Activated naive CD8-positive, alpha-beta T cell treated with anti-CD3 and anti-CD28 coated beads, Interleukin-2, amount 10 ng/mL, durations not matched to agents 7 days and 5 days (primary cell): ENCODE measurements at places on chromosomes 6 and 20. TPM values are rescaled to one million over a fixed set of nuclear protein-coding genes. Genes with fewer than 3 reads are reported as not detected.

GRCh38 chr6:169498916-169499513 lies 202.8 kb downstream of the WDR27 start:
- no peak overlapping the region for H3K27ac ChIP-seq
- peaks cover 6% of the 10 kb centered on the region for H3K27me3 ChIP-seq
- no peak for DNase-seq
- H3K4me1 ChIP-seq = no peaks in the 10 kb centered on the region
- H3K4me3 ChIP-seq = no peak overlapping the region

GRCh38 chr20:58308680-58309527 lies 611 bp upstream of the RAB22A start:
- DNase-seq = peak; percentile 42
- peak overlapping the region; percentile 85 for H3K4me3 ChIP-seq
- H3K4me1 ChIP-seq = peaks cover 41% of the 10 kb centered on the region
- H3K27me3 ChIP-seq = no peaks in the 10 kb centered on the region
- H3K36me3 ChIP-seq = peaks cover 17% of the 10 kb centered on the region

DNA sequence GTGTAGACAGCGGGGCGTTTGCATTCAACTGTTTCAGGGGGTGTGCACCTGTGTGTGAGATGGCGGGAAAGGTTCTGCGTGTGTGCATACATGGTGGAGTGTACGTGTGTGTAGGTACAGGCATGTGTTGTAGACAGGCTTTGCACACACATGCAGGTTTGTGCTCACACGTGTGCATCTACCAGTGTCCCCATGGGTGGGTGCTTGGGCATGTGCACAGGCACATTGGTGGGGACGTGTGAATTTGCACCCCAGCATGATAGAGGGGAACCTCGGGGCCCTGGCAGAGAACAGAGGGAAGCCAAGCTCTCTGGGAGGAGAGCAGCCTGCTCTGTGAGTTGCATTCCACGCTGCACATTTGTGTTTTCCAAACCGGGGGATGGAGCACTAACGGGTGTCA lies 250.2 kb downstream of the PREX1 start:
- H3K36me3 ChIP-seq = no peaks in the 10 kb centered on the region
- no peak overlapping the region for H3K27ac ChIP-seq
- no peak for DNase-seq
- H3K4me1 ChIP-seq = no peaks in the 10 kb centered on the region

GRCh38 chr6:133951881-133952814 lies 876 bp upstream of the TBPL1 start:
- peaks cover 6% of the 10 kb centered on the region for H3K36me3 ChIP-seq
- no peaks in the 10 kb centered on the region for H3K27me3 ChIP-seq
- H3K4me3 ChIP-seq = peak overlapping the region; percentile 88
- peak; percentile 57 for DNase-seq
- H3K27ac ChIP-seq = peak overlapping the region; percentile 85
- peaks cover 26% of the 10 kb centered on the region for H3K4me1 ChIP-seq

DNA sequence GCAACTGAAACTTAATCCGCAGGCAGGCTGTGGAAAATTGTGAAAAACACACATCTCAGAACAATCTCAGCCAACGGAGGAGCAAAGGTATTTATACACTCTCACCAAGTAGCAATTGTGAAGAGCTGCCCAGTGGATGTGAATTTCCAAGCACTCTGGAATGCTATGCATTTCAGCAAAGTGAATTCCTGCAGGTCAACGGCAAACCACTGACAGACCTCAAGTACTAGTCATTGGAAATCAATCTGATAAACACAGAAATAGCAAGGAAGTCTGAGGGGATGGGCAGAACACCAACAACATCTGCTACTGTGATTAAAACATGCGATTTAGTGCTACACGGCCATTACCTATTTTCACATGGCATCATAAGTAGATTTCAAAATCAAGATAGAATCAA lies 429.1 kb downstream of the HTR1B start:
- no peaks in the 10 kb centered on the region for H3K27me3 ChIP-seq
- no peak for DNase-seq
- no peaks in the 10 kb centered on the region for H3K4me1 ChIP-seq
- no peaks in the 10 kb centered on the region for H3K36me3 ChIP-seq
- H3K4me3 ChIP-seq = no peak overlapping the region

- peaks cover 32% of the 10 kb centered on the region for H3K4me1 ChIP-seq
- peak overlapping the region; percentile 93 for H3K4me3 ChIP-seq
- no peaks in the 10 kb centered on the region for H3K27me3 ChIP-seq
- H3K36me3 ChIP-seq = peaks cover 12% of the 10 kb centered on the region
- no peak for DNase-seq
Measured at GRCh38 chr6:17705428-17705777, 1.3 kb downstream of the NUP153 start.

DNA sequence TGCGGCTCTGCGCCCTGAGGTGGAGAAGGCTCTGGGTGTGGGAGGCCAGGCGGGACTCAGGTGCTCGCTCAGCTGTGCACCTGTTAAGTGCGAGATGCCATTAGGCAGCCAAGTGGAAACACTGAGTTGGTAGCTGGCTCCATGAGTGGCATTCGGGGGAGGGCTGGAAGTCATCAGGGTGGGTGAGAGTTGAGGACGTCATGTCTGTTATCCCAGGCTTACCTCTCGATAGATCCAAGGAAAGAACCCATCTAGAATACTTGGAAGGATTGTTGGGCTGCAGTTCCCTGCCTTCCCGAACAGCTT lies 41.3 kb downstream of the TAF8 start:
- no peak for DNase-seq
- H3K27me3 ChIP-seq = no peaks in the 10 kb centered on the region
- H3K4me1 ChIP-seq = no peaks in the 10 kb centered on the region
- H3K36me3 ChIP-seq = no peaks in the 10 kb centered on the region
- H3K27ac ChIP-seq = no peak overlapping the region

DNA sequence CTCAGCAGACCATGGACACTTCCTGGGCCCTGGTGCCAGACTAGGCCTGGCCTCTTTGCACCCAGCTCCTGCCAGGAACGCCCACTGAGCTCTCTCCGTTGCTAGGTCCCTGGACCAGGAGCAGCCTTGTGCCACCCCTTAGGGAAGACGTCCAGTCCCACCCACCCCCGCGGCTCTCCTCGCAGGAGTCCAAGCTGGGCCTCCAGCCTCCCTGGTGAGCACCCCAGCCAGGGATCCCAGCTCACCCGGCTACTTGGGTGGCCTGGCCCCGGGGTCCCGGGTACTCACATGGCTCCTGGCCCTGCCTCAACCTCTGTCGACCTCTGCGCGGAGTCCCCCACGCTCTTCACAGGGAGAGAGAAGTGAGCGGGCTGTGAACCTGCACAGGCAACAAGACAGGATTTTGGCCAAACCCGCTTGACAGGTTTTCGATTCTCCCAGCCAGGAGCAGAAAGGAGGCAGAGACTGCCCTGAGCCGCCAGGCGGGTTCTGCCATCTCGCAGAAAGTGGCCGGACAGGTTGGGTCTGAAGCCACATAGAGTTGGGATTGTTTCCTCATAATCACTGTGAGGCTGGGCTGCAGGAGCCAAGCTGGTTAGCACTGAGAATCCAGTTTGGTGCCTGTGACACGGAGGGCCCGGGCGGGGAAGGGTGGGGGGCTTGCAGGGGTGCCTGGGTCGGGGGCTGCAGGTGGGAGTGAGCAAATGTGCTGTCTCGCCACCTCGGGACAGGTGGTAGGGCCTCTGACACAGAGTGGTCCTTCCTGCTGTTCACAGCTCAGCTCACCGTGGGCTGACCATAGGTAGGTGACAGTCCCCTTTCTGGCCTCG lies at the start of gene RBBP8NL:
Gene RBBP8NL (minus strand): TSS at position 368 of the 830 bp plus-strand sequence. CDS start 7,892 bp downstream, outside the sequence.
- no peaks in the 10 kb centered on the region for H3K36me3 ChIP-seq
- H3K4me3 ChIP-seq = no peak within 1 kb of the TSS
- no peak for DNase-seq
- no peaks in the 10 kb centered on the region for H3K4me1 ChIP-seq
- H3K27me3 ChIP-seq = no peaks in the 10 kb centered on the region

DNA sequence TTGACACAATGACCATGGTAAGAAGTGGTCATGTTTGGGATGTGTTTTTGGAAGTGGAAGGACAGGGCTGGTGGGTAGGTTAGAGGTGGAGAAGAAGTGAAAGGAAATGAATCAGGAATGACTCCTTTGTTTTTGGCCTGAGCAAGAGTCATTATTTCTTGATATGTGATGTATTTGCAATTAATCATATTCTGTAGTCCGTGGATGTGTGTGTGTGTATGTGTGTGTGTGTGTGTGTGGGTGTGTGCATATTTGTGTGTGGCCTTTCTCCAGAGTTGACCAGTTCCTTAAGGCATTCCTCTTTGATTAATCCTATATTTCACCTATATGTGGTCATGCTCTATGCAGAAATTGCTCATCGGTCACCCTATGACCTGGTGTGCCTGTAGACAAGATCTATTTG lies 130.7 kb downstream of the UTRN start:
- peaks cover 28% of the 10 kb centered on the region for H3K4me1 ChIP-seq
- no peaks in the 10 kb centered on the region for H3K27me3 ChIP-seq
- H3K36me3 ChIP-seq = peaks cover 22% of the 10 kb centered on the region
- peak overlapping the region; percentile 2 for H3K27ac ChIP-seq
- no peak for DNase-seq

- peaks cover 33% of the 10 kb centered on the region for H3K4me1 ChIP-seq
- H3K27ac ChIP-seq = peak overlapping the region; percentile 82
- peaks cover 37% of the 10 kb centered on the region for H3K36me3 ChIP-seq
- H3K27me3 ChIP-seq = no peaks in the 10 kb centered on the region
- peak overlapping the region; percentile 45 for H3K4me3 ChIP-seq
Measured at GRCh38 chr6:142784344-142784743, 160.6 kb downstream of the HIVEP2 start.

DNA sequence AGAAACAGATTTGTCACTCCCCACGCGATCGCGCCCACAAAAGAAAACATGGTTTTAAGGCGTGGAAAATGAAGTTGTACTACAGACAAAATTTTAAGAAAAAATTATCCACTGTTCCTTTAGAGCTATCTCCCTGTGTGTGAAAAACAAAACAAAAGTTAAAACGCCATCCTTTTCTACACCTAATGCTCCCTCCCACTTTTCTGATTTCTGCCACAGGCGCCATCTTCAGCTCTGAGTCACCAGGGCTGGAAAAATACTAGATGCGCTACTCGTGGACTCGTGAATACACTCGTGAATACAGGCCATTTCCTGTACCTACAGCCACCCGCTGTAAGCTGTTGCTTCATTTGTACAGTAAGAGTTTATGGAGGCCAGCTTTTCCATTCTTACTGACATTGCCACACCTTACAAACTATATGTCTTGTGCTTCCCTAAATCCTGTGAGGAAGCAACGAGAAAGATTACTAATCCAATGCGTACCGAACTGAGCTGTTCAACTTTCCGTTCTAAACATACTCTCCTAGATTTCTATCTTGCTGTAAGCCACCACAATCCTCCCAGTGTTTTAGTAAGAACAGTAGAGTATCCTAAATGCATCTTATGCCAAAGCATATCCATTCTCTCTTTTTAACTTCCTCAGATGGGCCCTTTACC lies 773 bp upstream of the AHI1 start:
- H3K36me3 ChIP-seq = peaks cover 7% of the 10 kb centered on the region
- H3K4me1 ChIP-seq = peaks cover 10% of the 10 kb centered on the region
- no peak overlapping the region for H3K27ac ChIP-seq
- DNase-seq = peak; percentile 42
- no peaks in the 10 kb centered on the region for H3K27me3 ChIP-seq
- no peak overlapping the region for H3K4me3 ChIP-seq

GRCh38 chr6:25311331-25311840 lies 32.2 kb downstream of the CARMIL1 start:
- peaks cover 4% of the 10 kb centered on the region for H3K4me1 ChIP-seq
- peaks cover 3% of the 10 kb centered on the region for H3K36me3 ChIP-seq
- H3K4me3 ChIP-seq = no peak overlapping the region
- no peak for DNase-seq
- H3K27me3 ChIP-seq = no peaks in the 10 kb centered on the region

DNA sequence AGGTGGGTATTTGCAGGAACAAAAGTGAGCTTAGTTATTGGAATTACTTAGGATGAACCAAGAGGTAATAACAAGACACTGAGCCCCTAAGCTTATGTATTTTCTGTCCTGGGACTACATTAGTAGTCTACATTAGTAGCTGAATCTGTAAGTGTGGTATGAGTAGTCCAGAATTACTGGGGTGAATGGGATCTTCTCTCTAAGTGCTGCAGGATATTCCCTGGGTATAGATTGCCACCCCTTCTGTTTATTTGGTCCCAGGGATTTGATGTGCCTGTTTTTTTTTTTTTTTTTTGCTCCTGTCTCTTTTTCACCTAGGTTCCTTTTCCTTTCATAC lies 5.9 kb downstream of the CD2AP start:
- H3K4me3 ChIP-seq = peak overlapping the region; percentile 18
- DNase-seq = no peak
- H3K4me1 ChIP-seq = peaks cover 45% of the 10 kb centered on the region

- no peak overlapping the region for H3K4me3 ChIP-seq
- H3K27ac ChIP-seq = no peak overlapping the region
- peaks cover 10% of the 10 kb centered on the region for H3K4me1 ChIP-seq
- no peak for DNase-seq
- H3K36me3 ChIP-seq = peaks cover 50% of the 10 kb centered on the region
Measured at GRCh38 chr6:44951253-44951747, 376.8 kb upstream of the RUNX2 start.

GRCh38 chr6:76677017-76677416 lies 604.6 kb upstream of the IMPG1 start:
- no peaks in the 10 kb centered on the region for H3K27me3 ChIP-seq
- H3K4me1 ChIP-seq = no peaks in the 10 kb centered on the region
- H3K4me3 ChIP-seq = no peak overlapping the region
- H3K36me3 ChIP-seq = no peaks in the 10 kb centered on the region

The SYNE1 gene
- 133 TPM for total RNA-seq

The EMILIN3 gene
- not detected for total RNA-seq

The SRSF12 gene
- total RNA-seq = not detected

The CALHM6 gene
- 23.2 TPM for total RNA-seq
